Esophagus squamous epithelium (tissue), 5 donors: ENCODE measurements at places on chromosomes 4 and X. TPM values are rescaled to one million over a fixed set of nuclear protein-coding genes. Genes with fewer than 3 reads are reported as not detected.

Gene SLIT2
- 4.1 TPM for total RNA-seq

Gene HTR2C
- total RNA-seq, result not detected

GRCh38 chr4:20878806-20879205 lies 178.5 kb downstream of the PACRGL start:
- DNase-seq, result no peak

GRCh38 chr4:55393461-55394320 lies 2.1 kb upstream of the TMEM165 start:
- no peak for DNase-seq

- DNase-seq, result no peak
These were observed 7.2 kb upstream of the MAGIX start for GRCh38 chrX:49155243-49155899.

- no peak for DNase-seq
These were observed 576.4 kb upstream of the SLIT2 start for GRCh38 chr4:19675172-19675811.
